ENCODE measurements at places on chromosomes 2 and 18.

DNA sequence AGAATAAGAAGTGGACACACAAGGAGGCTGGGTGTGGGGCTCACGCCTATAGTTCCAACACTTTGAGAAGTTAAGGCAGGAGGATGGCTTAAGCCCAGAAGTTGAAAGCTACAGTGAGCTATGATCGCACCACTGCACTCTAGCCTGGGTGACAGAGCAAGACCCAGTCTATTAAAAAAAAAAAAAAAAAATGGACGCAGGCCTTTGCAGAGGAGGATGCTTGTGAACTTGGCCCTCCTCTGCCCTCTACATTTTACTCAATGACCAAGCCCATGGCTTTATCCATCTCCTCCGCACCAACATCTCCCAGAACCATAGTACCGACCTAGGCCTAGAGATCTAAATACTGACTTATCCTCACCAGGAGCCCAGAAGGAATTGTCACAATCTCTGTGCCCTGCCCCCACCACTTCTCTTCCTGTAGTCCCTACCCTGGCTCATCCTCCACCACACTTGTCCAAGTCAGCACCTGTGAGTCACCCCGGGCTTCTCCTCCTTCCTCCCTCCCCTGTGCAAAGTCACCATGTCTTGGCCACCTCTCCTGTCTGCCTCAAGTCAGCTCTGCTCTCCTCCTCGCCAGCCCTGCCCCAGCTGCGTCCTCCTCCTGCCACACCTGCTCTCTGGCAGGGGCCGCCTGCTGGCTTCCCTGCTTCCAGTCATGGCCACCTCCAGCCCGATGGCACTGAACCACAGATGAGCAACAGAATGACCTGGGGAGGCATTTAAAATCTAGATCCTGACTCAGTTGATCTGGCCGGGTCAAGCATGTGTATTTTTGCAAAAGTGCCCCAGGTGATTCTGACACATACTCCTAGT, 35.8 kb upstream of the ASPRV1 start:
- DNase-seq: no peak

DNA sequence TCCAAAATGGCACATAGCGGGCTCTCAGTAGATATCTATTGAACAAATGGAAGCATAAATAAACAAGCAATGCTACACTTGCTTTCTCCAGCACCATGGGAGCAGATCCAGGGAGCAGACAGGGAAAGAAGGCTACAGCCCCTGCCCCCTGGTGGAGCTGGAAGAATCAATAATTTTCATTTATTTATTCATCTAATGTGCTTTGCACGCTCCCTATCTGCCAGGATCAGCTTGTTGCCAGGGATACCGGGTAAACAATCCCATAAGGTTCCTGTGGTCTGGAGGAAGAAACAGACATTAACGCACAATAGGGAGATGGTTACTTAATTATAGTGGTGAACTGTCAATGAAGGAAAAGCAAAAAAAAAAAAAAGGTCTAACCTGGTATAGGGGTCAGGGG, 40.1 kb upstream of the CLASP1 start:
- no peak for DNase-seq

- DNase-seq: no peak
These were observed 64.1 kb downstream of the CPS1 start for GRCh38 chr2:210620456-210620855.

GRCh38 chr18:3032721-3033120, 19.8 kb upstream of the LPIN2 start:
- DNase-seq: no peak

DNA sequence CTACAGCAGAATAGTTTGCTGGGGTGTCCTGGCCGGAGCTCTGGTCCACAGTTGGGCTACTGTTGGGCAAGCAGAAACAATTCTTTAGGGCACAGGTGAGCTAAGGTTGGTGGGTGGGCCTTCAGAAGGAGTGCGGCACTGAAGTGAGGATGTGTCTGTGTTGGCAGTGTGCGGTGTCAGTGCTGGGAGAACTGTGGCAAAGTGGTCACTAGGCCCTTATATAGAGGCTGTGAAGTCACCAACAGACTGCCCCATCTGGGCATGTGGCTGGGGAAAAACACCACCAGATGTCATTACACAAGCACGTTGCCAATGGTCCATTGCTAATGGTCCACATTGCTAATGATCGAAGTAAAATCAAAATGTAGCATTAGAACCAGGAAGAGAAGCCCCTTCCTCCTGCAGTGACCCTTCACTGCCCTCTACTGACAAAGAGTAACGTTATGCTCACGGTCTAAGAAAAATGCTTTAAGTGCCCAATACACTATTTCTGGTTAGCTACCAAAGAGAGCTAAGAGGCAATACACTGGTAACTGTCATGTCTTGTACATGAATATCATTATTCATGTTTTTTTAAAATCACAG, 21.3 kb downstream of the SCN1A start:
- no peak for DNase-seq

DNA sequence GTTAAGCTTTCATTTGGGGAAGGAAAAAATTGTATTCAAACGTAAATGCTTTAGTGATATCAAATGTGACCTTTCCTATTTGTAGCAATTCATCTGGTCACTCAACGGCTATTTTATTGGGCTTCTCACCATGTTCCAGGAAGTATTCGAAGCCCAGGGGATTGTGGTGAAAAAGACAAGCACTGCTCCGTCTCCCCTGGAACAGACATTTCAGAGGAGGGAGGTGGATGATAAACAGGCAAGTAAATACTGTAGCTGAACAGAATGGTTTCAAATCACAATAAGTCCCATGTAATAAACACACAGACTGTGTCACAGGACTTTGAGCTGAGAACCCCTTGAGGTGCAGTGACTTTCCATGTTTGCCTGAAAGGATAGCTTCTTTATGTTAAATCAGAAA, 464.7 kb upstream of the HNRNPA3 start:
- no peak for DNase-seq

DNA sequence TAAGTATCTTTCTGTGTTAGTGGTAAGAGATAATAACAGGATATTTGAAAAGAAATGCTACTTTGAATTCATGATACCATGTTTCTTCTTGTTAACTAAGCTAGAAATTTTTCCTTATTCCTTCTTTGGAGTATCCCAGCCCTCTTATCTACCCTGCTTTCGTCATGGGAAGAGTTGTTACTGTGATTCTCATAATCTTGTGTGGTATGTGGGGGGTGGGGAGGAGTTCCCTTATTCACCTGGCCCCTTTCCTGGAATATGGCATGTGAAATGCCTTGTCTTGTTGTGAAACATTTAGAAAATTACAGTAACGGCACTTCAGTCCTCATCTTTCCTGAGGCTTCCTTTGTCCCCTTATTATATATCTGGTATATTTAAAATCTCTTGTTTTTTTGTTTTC, 129.9 kb downstream of the NCOA1 start:
- DNase-seq: no peak

- DNase-seq: no peak
These were observed 643.4 kb upstream of the CDH2 start for GRCh38 chr18:28820353-28820752.

GRCh38 chr2:64128943-64129391, 15.3 kb downstream of the PELI1 start:
- DNase-seq: no peak

DNA sequence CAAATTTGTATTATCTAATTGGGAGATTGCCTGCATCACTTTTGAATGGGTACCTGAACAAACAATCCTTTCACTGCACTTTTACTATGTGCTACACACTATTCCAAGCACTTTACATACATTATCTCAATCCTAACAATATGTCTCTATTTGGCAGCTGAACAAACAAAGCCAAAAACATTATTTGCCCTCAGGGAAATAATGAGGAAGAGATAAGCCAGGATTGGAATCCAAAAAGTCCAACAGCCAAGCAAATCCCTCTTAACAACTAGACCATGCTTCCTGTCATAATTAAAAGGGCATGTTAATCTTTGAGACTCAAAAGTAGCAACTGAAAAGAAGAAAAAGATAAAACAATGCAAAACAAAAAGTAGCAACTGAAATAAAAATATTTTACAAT, 32.1 kb downstream of the RPRD1A start:
- no peak for DNase-seq

DNA sequence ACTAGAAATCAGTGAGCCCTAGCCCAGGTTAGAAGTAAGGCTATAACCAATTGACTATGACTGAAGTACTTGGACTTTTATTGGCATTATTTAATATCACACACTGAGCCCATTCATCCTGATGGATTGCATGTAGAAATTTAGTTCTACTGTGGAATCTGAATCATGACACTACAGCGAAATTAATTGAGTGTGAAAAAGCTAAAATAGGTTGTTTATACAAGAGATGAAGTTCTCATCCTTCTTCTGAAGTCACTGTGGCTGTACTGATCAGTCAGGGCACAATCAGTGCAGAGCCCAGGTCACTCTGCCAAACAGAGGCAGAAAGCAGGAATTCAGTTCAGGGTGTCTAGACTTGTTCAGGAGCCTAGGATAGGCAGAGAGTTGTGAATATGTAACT, 158.9 kb downstream of the BABAM2 start:
- DNase-seq: no peak
